ENCODE measurements at places on chromosomes 7 and 10.

DNA sequence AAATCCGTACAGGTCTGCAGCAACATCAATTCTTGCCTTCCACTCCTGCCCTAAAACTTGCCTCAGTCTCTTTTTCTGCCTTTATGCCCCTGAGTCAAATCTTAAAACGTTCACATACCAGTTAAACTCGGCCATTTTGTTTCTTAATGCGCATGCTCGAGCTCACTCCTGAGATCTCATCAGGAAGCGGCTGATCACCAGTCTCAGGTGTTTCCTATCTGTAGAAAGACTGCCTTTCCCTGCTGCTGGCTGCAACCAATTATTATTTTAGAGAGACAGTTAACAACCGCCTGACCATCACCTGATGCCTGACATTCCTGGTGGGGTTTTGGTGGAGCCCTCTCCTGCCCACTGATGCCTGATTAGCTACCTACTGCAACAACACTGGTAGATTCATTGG is 70.2 kb upstream of the TMEM140 start:
- DNase-seq, result no peak

- no peak for DNase-seq
Measured at GRCh38 chr7:74404741-74405140, 49.0 kb upstream of the GTF2IRD1 start.

- no peak for DNase-seq
Measured at GRCh38 chr10:122558452-122558851, 2.1 kb upstream of the DMBT1 start.

GRCh38 chr7:3682028-3682710 is 381.1 kb downstream of the SDK1 start:
- DNase-seq, result no peak

- no peak for DNase-seq
Measured at GRCh38 chr10:6108072-6108471, 19.2 kb downstream of the RBM17 start.

- DNase-seq, result no peak
Measured at GRCh38 chr7:144525956-144526355, 122.5 kb upstream of the NOBOX start.

DNA sequence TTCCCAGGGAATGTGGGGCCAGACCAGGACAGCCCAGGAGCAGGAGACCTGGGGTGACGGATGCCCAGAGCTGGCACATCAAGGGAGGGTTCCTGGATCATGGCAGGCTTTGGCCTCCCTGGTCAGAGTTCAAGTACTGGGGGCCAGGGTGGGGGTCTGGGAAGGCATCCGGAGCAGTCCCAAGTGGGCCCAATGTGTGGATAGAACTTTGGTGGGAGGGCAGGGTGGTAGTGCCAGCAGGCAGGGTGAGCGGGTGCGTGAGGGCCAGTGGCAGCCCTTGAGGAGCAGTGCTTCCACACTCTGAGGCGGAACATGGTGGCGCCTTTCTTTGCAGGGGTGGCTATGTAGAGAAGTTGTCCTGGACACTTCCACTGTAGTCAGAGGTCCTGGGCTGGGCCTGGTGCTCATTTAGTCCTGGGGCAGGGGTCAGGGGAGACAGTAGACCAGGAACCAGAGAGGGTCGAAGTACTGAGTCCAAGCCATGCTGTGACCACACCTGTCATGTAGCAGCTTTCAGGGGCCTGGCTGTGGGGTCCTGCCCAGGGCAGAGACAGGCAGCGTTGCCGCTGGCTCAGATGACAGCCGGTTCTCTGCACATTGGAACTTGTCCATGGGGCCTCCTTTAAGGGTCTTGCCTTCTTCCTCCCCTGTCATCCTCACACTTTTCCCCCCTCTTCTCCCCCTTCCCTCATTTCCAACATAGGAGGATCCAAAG is 22.2 kb upstream of the CSGALNACT2 start:
- no peak for DNase-seq

DNA sequence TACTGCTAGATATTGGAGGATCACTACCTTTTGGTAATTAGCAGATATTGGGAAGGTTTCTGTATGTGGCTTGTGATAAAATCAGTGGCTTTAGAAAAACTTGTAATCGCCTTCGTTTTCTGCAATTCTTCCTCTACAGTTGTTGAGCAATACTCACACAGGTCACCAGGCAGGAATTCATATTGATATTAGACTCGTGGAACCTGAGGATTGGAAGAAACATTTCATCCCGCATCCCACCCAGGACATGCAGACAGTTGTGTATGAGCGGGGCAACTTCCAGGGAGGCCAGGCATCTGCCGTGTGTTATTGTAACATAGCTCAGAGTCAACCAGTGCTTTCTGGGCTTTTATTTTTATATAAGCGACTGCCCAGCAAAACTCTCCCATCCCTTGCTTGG is 821.3 kb downstream of the LRMDA start:
- no peak for DNase-seq

All from AG09319 (cell line).